ENCODE measurements at places on chromosomes 1 and 21.

DNA sequence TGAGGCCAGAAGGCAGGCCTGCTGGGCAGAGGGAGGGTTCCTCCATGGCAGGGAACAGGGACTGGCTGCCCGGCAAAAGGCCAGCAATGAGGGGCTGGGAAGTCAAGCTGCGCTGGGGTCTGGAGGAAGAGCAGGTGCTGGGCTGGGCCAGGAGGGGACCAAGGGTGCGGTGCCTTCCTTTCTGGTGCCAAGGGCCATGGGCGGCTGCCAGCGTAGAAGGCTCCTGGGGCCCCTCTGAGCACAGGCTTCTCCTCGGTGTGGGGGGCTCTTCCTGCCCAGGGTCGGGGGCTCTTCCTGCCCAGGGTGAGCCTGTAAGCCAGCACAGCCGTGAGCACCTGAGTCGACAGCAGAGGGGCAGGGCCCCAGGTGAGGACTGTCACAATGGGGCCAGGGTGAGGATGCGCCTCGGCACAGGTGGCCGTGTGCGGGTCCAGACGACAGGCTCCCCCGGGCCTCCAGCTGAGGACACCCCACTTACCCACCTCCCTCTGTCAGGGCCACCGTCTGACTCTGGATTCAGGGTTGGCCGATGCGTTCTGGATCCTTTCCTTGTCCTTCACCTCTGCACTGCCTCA lies 10.7 kb upstream of the DNMT3L start:
- DNase-seq = no peak

GRCh38 chr1:168623003-168623828 lies 46.8 kb downstream of the XCL1 start:
- DNase-seq = no peak

DNA sequence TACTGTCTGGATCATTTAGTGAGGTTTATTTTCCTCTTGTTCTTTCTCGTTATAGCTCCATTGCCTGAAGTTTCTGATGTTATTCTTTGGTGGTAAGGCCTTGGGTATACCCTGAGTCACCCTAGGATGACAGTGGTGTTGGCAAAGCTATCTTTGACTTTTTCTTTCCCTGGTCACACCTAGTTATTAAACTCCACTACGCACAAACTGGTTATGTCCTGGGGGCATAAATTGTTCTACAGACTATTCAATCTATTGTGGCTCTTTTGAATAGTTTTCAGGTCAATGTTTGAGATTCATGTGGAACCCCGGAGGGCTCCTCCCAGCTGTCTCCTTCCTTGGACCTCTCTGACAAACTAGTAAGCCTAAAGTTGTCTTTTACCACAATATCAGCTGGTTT lies 157.7 kb downstream of the SLC35F3 start:
- no peak for DNase-seq

DNA sequence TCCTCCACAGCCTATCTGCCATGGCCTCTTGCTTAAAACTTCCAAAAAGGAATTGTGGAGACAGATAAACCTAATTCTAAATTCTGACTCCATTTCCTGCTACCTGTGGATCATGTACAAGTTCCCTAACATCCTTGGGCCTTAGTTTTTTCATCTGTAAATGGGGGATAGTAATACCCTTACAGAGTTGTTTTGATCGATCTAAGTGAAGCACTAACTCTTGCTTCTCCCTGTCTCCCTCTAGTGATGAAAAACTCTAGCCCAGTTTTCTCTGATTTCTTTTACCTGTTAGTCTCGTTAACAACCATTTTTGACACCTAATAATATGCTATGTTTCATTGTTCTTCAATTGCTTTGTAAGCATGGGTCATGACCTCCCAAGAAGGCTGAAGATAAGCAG lies 65.9 kb downstream of the TM2D1 start:
- no peak for DNase-seq

GRCh38 chr1:220708244-220708643 lies 18.1 kb downstream of the C1orf115 start:
- no peak for DNase-seq

GRCh38 chr1:108551137-108551862 lies 8.6 kb upstream of the EEIG2 start:
- DNase-seq = no peak

- DNase-seq = no peak
Measured at GRCh38 chr1:175884369-175884768, 141.0 kb upstream of the TNR start.

DNA sequence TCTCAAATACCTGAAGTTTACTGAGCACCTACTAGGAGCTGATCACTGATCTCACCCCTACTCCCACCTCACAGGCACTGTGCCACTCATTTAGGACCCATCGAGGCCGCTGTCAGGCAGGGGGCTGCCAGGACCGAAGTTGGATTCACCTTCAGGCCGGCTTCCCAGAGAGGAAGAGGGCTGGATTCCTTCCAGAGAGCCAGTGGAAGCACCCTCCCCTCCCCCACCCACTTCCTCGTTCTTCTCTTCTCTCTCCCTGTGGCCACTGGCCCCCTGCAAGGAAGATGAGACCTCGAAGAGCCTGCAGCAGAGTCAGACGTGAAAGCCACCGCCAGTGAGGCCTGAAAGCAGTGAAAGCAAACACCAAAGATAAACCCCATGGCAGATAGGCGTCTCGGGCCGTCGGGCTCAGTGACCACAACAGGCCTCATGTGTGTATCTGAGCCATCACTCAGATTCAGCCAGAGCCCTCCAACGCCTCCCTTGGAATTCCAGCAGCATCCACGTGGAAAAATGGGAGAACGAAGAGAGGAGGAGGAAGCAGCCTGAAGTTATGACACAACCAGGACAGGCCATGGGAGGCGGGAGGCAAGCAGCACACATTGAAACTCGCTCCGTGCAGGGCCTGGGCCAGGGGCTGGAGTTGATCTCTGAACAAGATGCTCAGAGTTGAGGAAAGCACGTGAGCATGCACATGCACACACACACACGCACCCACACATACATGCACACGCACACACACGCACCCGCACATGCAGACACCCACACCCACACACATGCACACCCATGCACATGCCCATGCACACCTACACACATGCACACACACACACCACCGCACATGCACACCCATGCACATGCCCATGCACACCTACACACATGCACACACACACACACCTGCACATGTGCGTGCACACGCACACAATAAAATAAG lies 6.2 kb upstream of the AGTRAP start:
- DNase-seq = no peak

GRCh38 chr21:20970691-20971090 lies 27.5 kb upstream of the NCAM2 start:
- DNase-seq = no peak

DNA sequence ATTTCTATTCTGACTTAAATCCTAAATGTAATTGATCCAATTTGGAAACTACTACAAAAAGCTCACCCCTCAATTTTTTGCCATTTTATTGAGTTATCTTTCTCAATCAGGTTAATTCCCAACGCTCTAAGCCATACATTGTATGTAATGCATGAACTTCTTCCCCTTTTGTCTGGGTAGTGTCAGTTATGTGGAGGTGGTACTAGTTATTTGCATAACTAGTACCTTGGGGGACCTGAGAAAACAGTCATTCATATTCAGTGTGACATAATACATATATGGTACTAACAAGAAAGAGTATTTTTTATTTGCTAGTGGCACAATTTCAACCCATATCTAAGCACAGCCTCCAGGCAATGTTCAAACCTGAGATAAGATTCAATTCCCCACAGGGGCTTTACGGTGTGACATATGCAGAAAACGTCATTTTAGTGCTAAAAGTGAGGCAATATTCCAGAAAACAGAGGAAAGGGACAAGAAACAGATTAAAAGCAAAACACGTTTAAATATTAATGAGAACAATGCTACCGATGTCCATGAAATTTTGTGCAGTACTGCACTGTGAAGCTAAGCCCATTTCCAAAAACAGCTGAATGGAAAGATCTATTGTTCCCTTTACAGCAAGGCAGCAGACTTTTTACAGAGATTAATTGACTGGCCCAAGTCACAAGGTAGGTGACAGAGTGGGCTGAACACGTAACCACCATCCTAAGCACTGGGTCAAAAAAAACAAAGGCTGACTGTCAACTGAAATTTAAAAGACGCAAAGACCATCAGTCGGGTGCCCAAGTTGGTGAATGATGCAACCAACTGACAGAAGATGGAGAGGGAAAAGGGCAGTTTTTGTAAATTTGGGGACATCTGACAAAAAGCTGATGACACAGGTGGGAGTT lies 1.4 kb downstream of the HLCS start:
- DNase-seq = no peak

GRCh38 chr1:43465505-43466067 lies 11.9 kb upstream of the HYI start:
- DNase-seq = no peak

DNA sequence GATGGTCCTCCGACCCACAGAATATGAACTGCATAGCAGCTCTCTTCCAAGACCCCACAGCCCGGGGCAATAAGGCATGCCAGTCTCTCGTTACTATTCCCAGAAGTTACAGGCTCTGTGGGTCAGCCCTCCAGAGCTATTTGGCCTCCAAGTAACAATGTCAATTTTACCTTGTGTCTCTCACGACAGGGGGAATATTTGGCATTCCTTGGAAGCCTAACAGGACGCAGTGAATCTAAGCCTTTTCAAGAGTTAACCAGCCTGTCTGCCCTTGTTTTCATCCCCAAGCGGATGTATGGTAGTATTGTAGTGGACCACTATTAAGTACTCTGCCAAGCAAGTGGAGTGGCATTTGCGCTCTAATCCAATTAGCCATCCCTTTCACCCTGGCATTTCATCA lies 24.4 kb upstream of the GNG4 start:
- DNase-seq = no peak

DNA sequence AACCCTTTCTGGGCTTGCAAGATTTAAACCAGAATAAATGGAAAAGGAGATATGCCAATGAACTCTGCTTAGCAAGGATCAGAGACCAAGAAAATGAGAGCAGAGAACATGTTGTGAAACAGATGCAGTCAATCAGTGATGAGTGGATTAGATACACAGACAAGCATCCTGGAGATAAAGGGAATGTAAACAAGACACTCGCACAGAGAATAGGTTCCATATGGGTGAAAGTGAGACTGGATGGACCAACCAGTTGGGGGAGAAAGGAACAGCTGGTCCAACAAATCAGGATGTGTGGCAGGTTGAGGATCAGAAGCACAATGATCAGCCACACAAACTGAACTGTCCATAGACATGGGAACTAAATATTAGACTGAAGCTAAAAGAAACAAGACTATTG lies 338.2 kb downstream of the ASTN1 start:
- no peak for DNase-seq

GRCh38 chr1:219782929-219783328 lies 145.4 kb downstream of the SLC30A10 start:
- no peak for DNase-seq

DNA sequence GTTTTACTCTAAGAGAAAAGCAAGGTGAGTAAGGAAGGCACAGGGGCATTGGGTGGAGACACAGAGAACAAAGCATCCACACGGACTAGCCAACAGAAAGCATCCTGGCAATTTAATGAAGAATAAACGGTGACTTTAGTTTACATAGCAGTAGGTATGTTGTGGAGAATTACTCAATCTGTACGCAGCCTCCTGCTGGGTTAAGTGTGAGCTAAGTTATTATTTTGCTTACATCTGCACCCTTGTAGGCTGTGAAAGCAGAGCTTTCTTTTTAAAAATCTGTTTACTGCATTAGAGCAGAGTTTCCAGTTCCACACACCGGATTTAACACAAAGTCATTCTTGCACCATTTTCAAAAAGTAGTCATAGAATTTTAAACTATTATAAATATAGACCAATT lies 144.5 kb downstream of the AKT3 start:
- DNase-seq = peak; percentile 89

GRCh38 chr1:42620307-42620706 lies 37.9 kb upstream of the PPIH start:
- DNase-seq = no peak

DNA sequence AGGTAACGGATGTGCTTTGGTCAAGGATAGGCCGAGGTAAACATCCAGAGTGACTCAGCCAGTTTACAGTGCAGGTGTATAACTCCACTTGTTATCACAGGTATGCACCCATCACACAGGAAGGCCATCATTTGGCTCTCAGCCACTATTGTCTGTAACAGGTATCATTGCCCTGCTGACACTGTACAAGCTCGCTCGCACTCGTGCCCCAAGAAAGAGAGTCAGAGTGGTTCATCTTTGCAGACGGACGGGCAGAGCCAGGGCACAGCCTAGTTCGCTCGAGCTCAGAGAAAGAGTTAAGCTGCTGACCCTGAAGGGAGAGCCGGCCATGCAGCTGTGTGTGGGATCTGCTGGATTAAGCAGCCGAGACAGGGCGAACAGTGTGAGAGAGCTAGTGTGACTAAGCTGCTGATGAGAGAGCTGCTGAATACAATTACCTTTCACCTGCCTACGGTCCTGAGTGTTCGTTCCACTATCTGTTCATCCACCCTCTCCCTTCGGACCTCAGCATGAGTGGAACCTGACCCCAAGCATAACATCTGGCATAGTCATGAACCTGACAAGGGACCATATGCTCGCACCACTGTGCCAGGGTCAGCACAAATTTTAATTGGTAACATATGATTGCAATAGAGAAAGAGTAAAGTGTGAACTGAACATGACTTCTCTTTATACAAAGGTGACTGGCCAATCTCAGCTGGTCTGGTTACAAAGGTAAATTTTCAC lies 27.0 kb upstream of the LYPD8 start:
- DNase-seq = no peak

- no peak for DNase-seq
Measured at GRCh38 chr1:53603431-53603830, 135.5 kb downstream of the GLIS1 start.

- peak; percentile 31 for DNase-seq
Measured at GRCh38 chr1:46442317-46443161, 47.1 kb upstream of the DMBX1 start.

Data from COR-L47 (cell line).